ENCODE measurements at places on chromosomes 4 and X.

DNA sequence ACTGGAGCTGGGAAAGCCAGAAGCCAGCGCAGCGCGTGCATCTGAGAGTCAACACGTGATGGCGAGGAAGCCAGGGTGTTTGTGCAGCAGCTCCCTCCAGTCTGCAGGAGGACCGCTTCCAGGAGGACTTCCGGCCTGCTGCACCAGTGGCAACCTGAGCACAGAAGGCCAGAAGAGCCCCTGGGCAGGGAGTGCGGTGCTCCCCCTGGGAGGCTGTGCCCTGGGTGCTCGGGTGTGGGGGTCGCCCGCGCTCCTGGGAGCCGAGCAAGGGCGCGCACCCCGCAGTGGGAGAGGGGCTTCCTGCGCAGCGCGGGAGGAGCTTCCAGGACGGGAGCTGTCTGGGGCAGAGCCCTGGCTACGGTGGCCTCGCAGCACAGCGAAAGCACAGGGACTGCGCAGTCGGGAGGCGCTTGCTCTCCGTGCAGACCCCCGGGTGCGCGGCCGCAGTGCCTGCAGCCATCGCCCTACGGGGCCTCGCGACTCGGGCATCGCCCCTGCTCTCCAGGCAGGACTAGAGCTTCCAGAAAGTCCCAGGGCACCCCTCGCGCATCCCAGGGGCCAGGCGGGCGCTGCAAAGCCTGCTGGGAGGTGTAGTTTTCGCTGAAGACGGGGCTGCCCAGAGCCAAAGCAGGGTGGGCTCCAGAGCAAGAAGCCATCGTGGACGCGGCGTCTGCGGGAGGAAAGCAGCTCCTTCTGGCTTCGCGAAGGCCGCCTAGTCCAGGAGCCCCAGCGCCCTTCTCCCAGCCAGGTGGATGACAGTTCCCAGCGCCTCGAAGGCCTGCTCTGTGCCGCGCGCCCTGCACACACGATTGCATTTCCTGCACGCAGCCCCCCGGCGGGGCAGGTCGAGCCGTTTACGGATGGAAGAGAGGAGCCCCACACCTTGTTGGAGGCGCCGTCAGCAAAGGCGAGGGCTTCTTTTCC lies 24.1 kb upstream of the WFS1 start:
- DNase-seq = no peak

GRCh38 chr4:159937595-159937994 lies 834.7 kb downstream of the RAPGEF2 start:
- no peak for DNase-seq

DNA sequence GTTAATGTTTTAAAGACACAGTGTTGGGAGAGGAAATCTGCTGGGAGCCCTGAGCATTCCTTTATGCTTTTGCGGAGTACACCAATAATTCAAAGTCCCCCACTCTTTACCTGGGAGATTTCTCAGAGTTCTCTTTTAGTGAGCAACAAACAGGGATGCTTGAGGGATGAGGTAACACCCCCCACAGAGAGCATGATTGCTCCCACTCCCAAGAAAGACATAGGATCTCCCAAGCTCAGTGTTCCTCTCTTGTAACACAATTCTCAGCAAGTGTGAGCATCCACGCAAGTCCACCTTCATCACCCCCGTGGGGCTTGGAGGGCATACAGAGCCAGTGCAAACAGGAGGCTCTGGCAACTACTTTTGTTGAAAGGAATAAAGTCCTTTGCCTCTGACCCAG lies 36.1 kb downstream of the GSPT2 start:
- DNase-seq = no peak

- no peak for DNase-seq
Observed at GRCh38 chr4:138199568-138200235, 42.4 kb downstream of the SLC7A11 start.

GRCh38 chr4:2222838-2223237 lies 19.1 kb downstream of the HAUS3 start:
- no peak for DNase-seq

- DNase-seq = no peak
Observed at GRCh38 chr4:186761393-186761792, 37.7 kb upstream of the FAT1 start.

Measured in effector memory CD4-positive, alpha-beta T cell (primary cell).